ENCODE measurements at places on chromosomes 16 and 17.

DNA sequence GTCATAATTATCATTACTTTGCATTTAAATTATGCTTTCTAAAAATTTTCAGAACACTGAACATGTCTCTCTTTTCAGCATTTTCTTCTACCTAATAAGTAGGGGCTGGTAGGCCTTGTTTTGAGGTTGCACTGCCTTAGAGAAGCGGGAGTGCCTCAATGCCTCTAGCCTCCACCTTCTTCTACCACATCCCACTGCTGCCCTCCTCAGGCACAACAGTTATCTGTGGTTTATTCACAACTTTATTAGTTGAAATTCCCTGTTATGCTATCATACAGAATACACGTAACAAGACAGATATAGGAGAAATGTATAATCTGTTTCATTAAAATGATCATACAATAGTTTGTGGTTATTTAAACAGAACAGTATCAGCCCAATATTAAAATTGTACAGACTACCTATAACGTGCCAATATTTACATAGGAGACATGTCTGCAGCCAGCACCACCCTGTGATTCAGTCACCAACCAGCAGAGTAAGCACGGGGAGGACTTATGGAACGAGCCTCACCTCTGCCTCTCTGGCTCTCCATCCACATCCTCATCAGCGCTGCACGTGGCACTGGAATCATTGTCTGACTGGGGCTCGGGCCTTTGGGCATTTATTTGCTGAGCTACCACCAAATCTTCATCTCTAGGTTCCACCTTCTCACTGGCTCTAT lies 101.2 kb downstream of the TTC19 start:
- DNase-seq, result no peak

GRCh38 chr16:89043636-89044417 lies 49.8 kb upstream of the ACSF3 start:
- DNase-seq, result no peak

DNA sequence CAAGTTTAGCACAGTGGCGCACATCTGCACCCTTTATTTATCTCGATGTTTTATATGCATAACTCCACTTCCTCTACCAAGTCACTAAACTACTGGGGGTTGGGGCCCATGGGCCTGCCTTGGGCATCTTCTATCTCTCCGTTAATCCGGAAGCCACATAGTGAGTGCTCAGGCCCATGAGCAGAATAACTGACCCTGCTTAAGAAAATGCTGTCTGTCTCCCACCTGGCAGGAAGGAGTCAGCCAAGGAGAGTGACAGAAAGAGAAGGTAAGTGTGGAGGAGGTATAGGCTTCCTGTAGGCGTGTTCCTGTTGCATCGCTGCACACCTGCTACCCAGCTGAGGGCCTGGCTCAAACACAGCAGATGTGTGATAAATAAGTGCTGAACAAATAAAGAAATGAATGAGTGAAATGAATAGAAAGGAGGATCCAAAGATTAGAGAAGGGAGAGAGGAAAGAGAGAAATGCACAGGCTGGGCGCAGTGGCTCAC lies 320.1 kb downstream of the SLC39A11 start:
- no peak for DNase-seq

DNA sequence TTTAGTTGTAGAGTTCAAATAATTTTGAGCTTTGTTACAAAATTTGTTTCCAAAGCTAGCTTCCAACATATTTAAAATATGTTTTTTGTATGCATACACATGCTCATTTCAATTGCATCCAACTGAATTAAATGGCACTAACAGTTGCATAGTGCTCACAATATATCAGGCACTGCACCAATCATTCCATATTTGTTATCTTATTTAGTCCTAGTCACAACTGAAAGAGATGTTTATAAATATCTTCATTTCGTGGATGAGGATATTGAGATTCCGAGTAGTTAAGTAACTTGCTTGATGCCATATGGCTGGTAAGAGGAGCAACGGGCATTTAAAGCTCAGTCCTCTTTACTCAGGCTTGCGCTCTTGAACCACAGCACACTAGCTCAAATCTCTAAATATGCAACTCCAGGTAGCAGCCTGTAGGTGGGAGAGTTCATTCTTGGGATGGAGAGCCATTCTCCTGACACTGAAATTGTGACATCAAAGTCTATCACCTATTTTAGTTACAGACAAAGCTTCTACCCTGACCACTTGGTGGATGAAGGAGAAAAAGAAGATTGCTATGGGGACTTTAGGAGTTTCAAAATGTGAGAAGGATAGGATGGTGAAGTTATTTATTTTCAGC lies 118.0 kb upstream of the CA10 start:
- no peak for DNase-seq

DNA sequence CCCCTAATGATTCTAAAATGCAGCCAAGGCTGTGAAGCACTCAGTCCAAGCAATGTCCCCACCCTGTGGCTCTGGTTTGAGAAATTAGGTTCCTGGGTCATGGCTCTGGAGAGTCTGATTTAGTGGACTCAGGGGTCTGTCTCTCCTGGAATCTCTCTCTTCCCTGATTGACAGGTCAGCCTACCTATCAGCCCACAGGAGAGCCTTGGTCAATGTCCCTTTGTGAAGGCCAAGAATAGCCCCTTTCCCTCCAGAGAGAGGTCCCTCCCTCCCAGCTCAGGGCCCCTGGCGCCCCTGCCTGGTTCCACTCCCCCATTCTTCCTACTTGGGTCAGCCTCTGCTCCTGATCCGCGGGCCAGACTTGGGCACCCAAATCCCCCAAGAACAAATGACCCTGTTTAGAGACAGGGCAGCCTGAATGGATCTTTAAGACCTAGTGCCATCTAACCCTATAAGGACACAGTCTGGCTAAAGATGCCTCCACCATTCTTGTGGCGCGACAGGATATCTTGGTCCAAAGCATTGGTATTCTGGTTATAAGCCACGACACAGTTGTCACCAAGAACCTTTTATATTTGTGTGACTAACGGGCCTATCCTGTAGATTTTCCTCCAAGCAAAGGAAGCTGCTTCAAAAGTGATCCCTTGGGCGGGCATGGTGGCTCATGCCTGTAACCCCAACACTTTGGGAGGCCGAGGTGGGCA lies 38.3 kb upstream of the PRSS54 start:
- DNase-seq, result no peak

DNA sequence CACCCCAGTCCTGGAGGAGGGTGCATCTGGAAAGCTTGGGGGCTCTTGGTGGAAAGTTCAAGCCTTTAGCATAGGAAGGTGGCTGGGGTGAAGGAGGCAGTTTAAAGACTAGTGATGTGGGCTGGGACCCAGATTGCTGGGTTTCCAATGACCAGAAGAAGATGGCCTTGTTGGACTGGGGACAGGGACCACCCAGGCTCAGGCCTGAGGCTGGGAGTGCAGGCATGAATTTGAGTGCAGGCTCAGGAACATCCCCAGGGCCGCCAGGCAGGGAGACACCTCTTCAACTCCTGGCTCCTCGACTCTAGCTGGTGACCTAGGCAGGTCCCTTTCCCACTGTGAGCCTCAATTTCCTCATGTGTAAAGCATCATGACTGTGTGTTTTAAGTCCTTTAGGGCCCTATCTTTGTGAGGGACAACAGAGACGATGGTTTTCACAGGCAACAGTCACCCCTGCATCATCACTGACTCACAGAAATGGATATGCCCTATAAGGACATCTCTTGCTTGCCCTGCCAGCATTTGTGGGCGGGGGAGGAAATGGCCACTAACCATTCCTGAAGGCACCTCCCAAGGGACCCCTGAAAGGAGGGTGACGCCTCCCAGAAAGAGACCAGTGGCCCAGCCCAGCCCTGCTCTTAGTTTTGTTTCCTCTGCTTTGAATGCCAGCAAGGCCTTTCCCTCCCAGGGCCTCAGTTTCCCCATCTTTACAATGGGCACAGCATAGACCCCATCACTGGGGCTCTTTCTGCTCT lies 11.1 kb downstream of the NLRC5 start:
- DNase-seq, result peak; percentile 31

GRCh38 chr17:74466828-74467184 lies 372 bp downstream of the CD300A start:
- DNase-seq, result no peak

DNA sequence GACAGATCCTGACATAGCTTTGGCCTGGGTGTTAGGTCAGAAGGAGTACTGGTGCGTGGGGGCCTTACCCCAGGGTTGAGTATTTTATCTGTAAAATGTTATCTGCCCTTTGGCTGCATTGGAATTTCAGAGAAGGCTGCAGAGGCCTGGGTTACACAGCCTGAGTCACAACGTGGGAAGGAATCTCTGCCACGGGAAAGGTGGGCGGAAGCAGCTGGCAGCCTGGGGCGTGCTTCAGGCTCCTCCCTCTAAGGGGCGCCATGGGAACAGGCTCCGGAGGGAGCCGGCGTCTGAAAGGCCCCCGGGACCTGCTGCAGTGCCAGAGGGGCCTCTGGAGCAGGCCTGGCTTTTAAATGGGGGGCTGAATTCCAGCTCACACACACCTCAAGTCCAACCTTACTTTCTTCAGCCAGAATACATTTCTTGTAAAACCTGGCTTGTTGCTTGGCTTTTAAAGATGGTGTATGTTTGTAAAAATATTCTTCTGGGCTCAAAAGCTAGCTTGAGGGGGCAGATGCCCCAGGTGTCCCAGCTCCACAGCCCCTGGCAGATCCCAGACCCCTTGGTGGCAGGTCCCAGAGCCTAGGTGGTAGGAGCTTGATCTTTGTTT lies 142.2 kb downstream of the RAB11FIP4 start:
- DNase-seq, result peak; percentile 76

DNA sequence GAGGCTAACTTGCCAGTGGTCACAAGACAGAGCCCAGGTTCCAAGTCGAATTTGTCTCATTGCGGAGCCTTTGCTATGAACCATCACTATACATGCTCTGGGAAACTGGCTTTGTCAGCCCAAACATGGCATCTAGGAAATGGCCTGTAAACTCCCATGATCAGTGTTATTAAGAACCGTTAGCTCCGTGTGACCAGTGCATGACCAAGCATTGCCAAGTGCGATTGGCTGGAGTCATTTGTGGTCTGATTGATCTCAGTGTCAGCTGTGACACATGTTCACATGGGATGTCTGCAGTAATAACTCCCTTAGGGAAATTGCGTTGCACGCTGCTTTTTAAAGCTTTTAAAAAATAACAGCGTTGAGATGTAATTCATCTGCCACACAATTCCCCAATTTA lies 18.6 kb upstream of the CDH3 start:
- peak; percentile 10 for DNase-seq

DNA sequence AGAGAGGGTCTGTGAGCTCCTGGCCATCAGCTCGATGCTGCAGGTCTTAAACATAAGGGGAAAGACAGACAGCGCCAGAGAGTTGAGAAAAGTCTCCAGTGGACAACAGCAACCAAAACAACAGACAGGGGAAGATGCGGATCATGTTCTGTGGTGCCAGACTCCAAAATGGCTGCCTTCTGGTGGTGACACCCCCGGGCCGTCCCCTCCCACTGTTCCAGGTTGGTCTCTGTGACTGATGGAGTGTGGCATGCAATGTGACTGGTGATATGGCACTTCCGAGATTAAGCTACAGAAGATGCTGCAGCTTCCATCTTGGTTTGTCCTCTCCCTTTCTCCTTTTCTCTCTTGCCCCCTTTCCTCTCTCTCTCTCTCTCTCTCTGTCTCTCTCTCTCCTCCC lies 40.4 kb upstream of the RBFOX3 start:
- DNase-seq, result no peak

DNA sequence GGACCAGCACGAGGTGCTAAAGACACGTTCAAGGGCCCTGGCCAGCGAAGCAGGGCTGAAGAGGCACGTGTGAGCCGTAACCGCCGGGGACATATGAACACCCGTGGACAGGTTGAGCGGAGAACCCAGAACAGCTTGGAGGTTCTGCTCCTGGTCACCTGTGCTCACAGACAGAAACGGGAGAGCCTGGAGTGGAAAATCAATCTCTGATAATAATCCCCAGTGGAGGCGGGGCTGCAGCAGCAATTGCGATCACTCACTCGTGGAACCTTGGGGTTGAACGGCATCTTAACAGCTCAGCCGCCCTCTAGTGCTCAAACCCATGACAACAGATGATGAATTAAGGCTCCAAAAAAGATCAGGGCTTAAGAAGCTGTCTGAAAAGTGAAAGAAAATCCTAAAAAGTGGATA lies 25.6 kb downstream of the WIPI1 start:
- peak; percentile 37 for DNase-seq

GRCh38 chr16:67426950-67427349 lies 4.0 kb upstream of the HSD11B2 start:
- DNase-seq, result no peak

GRCh38 chr16:11250786-11251524 lies 5.0 kb downstream of the SOCS1 start:
- no peak for DNase-seq

- no peak for DNase-seq
Observed at GRCh38 chr17:50693036-50693682, 14.6 kb downstream of the ANKRD40 start.

DNA sequence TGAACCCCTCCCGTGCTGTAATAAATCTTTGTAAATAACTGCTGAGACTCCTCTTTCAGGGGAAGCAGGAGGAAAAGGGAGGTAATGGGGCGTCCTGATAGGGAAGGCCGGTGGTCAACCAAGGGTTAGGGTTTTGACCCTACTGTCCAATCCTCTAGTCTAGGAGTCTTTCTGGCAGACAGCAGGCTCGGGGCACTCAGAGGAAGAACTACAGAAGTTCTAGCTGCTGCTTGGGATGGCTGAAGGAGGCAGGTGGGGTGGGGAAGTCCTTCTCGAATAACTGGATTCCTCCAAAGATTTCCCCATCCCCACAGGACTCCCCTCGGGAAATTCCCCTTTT lies 387 bp upstream of the STARD3 start:
- DNase-seq, result no peak

GRCh38 chr16:6645768-6646568 lies 686.7 kb upstream of the RBFOX1 start:
- no peak for DNase-seq

GRCh38 chr16:89481356-89481955 lies 8.9 kb downstream of the ANKRD11 start:
- DNase-seq, result no peak

DNA sequence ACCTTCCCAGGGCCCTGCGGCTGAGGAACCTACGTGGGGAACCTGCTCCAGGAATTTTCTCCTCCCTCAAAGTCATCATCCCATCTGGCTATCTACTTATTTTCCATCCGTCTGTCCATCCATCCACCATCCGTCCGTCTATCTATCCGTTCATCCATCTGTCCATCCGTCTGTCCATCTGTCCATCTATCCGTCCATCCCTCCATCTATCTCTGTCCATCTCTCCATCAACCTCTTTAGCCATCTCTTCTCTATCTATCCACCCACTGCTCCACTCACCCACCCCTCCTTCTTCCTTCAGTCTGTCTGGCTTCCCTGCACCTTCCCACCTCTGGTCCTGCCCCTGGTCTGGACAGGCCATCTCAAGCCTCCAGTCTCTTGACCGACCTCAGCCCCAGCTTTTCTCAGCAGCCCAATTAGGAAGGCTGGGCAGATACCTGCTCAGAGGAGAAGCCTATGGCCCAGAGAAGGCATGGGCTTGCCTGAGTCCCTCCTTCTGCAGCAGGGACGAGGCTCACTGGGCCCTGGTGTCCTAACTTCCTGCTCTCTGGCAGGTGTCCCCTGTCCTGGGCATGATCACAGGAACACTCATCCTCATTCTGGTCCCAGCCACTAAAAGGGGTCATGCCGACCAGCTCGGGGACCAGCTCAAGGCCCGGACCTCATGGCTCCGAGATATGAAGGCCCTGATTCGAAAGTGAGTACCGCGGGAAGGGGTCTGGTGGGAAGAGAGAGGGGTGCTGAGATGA lies 23.0 kb downstream of the MYBBP1A start:
- no peak for DNase-seq

Measured in suppressor macrophage (primary cell).